T-helper 9 cell (primary cell): ENCODE measurements at places on chromosomes 7 and 10.

DNA sequence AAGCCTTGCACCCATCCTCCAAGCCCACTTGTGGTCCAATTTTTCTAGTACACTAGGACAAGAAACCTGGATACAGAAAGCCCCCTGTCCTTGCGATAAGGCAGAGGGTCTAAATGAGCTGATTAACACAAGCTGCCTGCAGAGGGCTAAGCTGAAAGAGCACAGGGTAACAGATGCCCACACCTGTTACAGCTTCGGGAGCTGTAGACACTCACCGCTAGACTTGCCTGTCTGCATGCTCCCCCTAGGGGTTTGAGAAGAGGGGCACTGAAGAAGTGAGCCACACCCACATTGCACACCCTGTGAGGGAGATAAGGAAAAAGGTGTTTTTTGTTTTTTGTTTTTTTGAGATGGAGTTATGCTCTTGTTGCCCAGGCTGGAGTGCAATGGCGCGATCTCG lies 386.5 kb upstream of the AUTS2 start:
- no peak for DNase-seq

GRCh38 chr7:130683026-130683425 lies 3.3 kb downstream of the TSGA13 start:
- DNase-seq: no peak

GRCh38 chr7:94059746-94060145 lies 55.6 kb upstream of the BET1 start:
- no peak for DNase-seq

DNA sequence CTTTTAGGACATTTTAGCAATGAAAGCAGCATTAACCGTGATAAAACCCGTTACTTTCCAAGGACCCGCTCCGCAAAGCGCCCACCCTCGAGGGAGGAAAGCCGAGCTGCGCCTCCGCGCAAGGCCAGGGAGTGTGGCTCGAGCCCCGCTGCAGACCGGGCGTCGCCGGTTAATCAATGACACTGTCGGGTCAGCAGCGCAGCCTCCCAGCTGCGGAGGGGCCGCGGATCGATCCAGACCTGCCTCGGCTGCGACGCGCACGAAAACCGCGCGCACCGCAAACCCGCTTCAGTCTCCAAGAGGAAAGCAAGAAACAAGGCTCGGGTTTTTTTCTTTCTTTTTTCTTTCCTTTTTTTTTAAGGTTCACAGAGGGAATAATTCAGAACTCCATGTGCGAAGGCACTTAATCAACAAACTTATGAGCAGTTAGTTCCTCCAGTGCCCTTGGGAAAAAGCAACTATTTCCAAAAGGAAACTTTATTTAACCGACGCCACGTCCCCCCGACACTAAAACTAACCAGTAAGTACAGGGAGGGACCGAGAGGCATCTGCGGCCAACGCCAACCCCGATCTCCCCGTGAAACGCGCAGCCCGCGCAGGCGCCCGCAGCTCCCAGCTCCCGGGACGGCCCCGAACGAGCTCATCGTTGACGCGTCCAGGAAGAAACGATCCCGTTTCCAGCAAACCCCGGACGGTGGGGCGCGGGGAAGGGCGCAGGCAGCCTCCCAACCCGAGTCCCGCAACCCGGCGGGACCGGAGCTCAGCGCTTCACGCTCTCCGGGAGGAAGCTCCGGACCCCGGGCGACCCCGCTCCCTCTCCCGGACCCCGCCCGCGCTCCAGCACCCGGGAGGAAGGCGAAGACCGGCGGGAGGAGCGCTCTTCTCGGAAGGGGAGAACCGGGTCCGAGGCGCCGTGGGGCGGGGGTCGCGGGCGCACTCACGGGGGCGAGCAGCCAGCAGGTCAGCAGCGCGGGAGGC lies 598 bp downstream of the VIPR2 start:
- DNase-seq: no peak

DNA sequence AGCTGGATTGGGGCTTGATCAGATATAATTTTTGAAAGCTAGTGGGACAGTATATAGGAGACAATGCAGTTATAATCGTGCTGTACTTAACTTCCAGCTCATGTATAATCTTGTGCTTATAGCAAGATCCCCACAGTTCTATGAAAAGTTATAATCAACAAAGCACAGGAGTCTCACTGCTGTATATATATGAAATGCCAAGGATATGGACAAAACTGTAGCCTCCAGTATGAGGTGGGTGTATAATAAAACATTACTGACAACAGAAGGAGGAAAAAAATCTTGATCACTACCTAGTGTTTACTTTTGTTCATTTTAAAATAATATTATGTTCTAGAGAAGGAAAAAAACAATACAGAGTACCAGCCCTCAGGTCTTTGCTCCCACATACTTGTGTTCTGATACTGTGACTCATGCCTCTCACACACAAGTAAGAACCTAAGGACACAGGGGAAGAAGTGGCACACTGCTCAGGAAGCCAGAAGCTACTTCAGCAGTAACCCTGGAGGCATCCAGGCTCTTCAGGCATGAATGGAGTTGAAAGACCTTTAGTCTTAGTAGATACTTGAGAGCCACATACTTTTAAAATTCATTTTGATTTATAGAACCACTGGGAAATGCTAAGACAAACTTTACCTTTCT lies 265.7 kb upstream of the IMMP2L start:
- no peak for DNase-seq

- DNase-seq: no peak
Observed at GRCh38 chr10:18533896-18534295, 117.5 kb downstream of the NSUN6 start.

DNA sequence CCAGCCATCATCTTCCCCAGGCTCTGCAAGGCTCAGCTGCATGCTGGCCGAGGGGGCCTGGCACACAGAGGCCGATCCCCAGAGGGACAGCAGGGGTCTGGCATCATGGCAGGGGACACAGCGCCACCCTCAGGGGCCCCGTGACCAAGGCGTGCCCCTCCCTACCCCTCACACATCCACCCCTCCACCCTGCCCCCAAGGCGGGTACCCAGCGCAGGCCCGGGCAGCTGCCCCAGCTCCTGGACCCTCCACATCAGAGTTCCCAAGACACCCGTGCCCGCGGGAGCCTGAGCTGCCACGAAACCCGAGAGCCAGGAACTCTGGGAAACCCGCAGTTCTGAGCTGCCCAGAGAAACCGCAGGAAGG lies 46.5 kb upstream of the TNRC18 start:
- DNase-seq: no peak

DNA sequence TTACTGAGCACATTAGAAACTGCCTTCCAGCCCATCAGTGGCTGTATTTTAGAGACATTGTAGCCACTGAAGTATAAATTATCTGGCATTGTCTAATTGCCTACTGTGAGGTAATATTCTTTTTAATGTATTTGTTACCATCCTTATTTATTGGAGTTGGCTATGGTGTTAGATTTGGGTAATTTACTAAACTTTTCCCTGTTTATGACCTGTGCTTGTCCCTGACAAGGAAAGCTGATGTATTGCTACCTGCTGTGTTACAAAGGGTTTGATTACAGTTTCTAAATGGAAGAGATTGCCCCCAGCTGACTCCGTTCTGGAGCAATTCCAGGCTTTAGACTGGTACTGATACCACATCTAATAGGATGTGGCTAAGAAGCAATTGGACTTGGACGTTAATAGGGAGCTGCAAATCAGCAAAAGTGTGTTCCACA lies 12.3 kb upstream of the ASCC1 start:
- DNase-seq: no peak

DNA sequence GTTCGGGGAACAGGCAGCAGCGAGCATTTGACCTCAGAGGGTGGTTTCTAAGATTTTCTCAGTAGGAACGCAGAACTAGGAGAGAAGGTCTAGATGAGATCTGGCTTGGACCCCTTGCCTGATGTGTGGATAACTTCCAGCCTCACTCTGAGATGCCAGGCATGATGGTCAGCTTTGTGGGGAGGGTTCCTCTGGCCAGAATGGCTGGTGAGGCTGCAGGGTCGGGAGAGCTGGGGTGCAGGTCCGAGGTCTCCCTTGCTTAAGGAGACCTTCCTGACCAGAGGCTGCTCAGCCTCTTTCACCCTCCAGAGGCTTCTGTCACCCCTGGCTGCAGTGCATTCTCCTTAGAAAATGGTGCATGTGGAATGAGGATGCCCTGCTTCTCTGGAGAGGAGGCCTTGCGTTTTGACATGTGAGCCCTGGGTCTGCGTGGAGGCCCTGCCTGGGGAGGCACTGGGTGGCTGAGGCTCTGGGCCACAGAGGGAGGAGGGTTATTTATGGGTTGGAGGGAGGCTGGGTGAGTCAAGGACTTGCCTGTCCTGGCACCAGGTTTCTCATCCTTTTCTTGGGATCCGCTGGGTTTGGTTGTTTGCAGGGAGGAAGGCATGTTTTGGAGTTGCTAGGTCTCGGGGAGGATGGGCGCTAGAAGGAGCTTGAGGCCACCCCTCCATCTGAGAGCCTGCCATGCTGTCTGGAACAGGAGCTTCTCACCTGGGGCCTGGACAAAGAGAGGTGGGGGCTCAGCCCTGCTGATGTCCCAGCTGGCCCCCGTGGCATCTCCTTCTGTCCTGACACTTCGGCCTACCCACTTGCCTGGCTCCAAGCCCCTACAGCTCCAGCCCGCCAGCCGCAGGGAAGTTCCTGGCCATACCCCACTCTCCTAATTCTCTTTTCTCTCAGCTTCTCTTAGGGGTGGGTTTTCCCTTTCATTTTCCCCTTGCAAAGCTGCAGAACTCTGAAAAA lies 3.9 kb downstream of the FAM241B start:
- DNase-seq: no peak

DNA sequence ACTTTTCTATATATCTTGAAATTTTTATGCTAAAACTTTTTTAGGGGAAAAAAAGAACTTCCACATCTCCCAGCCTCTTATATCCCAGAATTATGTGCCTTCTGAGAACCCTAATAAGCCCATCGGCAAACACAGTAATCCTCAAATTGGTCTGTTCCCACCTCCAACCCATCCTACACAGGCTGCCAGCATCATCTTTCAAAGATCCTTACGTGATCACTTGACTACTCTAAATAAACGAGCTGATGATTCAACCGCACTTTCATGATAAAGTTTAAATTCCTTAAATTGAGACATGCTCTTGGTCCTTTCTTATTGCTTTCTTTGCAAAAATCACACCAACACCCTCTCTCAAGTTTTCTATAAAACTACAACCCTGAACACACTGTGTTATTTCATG lies 52.5 kb downstream of the MPP7 start:
- no peak for DNase-seq

DNA sequence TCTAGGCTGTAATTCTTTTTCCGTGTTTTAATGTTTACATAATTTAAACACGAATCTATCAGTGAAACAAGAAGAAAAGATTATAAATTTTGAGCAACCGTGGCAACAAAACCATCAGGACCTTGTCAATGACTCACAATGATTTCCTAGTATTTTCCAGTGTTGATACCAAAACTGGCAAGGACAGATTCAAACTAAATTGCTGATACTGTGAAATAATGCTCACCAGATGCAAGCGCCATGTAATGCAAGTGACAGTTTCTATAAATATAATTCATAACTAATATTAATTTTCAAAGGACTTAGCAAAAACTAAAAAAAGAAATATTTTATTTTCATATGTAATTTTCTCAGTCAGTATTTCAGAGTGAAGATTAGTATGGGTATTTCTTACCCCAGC lies 203.6 kb downstream of the LRRN3 start:
- DNase-seq: no peak

DNA sequence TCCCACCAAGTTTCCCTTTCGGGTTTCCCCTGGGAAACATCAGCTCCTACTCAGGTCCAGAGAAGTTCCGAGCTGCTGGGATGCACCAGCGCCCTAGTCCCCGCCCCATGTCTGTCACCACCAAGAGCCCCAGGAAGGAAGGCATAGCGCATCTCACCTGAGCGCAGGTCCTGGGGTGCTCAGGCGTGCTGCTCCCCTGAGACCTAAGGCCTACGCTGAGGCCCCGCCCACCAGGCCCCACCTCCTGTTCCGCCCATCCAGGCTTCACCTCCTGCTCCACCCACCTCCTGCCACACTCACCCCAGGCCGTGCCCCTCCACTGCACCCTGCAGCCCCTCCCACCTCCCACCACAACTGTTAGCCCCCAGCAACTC lies 1.2 kb upstream of the TFR2 start:
- DNase-seq: no peak

DNA sequence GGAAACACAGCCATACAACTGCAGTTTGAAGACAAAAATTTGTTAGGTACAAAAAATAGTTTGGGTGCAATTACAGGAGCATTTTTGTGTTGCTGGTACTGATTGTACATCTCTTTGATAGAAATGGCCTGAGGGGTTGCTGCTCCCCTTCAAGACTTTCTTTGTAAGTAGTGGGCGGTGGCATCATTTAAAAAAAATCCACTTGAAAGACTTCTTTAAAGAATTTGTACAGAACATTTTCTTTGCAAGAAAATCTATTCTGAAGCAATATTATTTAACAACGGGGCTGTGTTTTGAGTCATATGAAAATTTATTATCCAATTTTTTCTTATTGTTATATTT lies 144.1 kb upstream of the CAV2 start:
- no peak for DNase-seq

DNA sequence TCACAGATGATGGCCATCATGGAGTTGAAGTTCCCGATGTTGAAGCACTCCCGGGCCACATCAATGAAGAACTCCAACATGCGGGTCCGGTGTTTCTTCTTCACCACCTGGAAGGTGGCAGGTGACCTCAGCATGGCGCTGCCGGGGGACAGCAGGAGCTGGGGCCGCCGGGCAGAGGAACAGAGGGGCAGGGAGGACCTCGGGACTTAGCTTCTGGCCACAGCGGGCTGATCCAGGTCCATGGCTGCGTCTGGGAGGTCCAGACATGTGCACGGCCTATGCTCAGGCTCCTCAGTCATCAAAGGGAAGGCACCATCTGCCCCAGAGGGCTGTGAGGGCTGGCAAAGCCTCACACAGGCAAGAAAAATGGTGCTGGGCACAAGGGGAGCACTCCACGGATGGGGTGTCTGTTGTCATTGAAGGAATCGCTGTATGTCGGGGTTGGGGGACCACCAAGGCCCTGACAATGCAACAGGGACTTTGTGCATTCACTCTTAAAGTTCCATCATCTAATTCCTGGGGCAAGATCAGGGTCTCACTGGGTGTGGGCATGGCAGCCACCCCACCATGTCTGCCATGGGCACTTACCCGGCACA lies 60.9 kb downstream of the CSGALNACT2 start:
- DNase-seq: no peak

- no peak for DNase-seq
Observed at GRCh38 chr10:57102236-57102635, 741.2 kb upstream of the ZWINT start.
